AG08396 (cell line): ENCODE measurements at places on chromosomes 3 and 15.
A peak's percentile ranks its signal among the peaks of the same experiment; 100 is the strongest.

DNA sequence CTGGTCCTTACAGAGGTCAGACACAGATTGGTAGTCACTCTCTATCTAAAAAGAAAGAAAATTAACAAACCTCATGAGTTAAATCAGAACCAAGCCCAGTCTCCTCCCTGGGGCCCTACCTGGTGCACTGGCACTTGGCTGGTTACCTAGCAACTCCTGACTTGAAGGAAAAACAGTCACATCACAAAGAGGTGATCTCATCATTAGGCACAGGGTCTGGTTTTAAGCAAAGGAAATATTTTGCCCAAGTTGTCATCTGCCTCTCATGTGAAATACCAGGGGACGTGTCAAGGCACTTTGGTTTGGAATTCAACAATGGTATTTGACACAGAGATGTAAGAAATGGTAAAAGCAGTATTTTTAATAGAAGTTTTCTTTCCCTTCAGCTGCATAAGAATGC lies 47.7 kb upstream of the FMN1 start:
- DNase-seq = peak; percentile 32

DNA sequence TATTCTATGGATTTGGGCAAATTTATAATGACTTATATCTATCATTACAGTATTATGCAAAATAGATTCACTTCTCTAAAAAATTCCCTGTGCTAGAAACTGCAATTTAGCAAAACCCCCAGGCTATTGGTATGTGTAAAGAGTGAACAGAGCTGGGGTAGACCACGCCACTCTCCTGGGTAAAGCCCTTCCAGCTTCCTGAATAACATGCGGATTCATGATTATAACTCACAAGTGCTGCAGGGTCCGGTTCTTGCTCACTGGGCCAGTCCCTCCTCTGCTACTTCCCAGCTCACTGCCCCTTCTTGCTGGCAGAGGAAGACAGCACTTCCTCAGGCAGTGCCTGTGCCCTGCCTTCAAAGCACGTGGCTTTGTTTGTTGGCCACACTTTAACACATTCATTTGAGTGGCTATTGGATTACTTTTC lies 4.1 kb downstream of the CD80 start:
- DNase-seq = no peak

DNA sequence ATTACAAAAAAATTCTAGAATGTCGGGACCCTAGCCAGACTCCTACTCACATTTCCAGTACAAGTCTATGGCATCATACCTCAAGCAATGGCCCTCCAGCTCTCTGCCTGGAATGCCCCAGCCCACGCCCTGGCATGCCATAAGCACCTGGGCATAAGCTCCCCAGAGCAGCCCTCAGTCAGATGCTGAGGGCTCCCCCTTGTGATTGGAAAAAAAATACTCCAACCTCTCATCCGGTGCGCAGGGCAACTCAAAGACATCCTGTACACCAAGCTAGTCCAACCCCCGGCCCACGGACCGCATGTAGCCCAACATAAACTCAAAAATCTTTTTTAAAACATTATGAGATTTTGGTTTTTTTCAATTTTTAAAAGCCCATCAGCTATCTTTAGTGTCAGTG lies 115.4 kb downstream of the NEK10 start:
- DNase-seq = peak; percentile 58

DNA sequence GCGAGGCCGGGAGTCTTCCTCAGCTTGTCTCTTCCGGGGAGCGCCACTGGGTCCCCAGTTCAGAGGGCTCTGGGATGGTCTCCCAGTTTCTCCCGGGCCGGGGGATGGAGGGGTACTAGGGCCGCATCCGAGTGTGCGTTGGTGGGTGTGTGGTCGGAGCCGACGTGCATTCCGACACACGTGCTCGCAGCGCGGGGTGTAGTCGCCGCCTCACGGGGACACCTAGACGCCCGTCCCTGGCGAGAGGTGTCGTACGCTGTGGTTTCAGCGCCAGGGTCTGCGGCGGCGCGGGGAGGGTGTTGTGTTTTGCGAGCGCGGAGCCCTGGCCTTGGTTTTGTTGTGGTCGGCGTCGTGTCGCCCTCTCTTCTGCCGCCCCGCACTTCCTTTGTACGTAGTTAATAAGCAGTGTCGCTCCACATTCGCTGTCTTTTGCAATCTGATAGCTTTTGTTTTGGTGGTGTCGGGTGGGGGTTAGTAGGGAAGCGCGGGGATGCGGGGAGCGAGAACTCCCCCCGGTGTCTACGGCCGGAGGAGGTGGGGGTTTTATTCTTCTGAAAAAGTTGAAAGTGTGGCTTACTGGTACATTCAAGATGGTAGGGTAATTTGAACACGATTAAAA lies 2.2 kb downstream of the IGF1R start:
- DNase-seq = peak; percentile 28

- no peak for DNase-seq
These were observed 995.3 kb downstream of the OTOL1 start for GRCh38 chr3:162491952-162492351.

DNA sequence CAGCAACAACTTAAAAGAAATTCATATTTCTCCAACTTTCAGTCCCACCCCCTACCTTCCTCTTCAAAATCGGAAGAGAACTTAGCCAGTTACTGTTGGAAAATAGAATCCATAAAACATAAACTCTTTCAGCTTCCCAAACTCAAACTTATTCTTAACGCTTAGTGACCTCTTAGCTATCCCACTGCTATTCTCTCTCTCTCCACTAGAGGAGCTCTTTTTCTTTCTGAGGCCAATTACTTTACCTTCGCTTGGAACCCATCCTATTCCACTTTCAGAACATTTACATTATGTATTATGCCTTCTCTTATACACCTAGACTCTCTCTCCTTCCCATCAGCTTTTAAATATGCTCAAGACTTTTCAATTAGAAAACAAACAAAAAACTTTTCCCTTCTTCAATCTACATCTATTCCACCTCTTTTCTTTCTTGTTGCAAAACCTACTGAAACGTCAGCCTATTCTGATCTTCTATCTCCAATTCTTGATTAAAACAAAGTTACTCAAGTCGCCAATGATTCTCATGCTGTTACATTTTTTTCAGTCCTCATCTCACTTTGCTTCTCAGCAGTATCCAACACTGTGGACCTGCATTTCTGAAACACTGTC lies 13.4 kb upstream of the GHSR start:
- peak; percentile 43 for DNase-seq

DNA sequence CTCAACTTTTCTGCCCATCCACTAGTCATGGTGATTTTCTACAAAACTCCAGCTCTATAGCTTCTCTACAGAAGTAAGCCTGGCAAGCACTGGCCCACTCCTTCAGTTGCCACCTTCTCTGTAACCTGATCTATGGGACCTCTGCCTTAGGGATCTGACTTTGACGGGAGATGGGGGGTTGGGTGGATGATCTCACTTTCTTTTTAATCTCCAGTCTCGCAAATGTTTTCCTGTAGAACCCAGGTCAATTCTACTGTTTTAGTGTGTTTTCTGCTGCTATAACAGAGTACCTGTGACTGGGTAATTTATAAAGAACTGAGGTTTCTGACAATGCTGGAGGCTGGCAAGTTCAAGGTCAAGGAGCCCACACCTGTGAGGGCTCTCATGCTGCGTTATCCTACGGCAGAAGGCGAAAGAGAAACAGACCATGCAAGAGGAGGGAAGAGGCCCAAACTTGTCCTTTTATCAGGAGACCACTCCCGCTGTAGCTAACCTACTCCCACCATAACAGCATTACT lies 189.9 kb upstream of the THRB start:
- DNase-seq = no peak

DNA sequence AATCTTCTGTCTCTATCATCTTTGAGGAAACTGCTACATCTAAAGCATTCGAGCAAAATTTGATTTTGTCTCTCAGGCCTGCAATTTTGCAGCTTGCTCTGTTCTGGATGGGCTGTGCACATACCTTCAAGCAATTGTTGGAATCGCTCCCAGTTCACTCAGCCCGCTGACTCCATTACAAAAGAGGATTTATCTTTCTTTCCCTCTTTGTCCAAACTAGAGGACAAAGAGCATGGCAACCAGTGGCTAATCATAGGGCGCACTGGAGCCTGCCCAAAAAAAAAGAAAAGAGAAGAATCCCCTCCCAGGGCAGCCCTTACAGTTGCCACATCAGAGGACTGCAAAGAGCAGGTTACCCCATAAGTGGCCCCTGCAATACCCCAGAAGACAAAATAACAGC lies 49.0 kb upstream of the DUT start:
- no peak for DNase-seq

GRCh38 chr3:66592927-66593625 lies 92.3 kb upstream of the LRIG1 start:
- DNase-seq = no peak

GRCh38 chr15:40755812-40756208 lies 756 bp upstream of the RMDN3 start:
- DNase-seq = no peak

- peak; percentile 48 for DNase-seq
These were observed 29.8 kb downstream of the FSTL1 start for GRCh38 chr3:120420928-120421551.

DNA sequence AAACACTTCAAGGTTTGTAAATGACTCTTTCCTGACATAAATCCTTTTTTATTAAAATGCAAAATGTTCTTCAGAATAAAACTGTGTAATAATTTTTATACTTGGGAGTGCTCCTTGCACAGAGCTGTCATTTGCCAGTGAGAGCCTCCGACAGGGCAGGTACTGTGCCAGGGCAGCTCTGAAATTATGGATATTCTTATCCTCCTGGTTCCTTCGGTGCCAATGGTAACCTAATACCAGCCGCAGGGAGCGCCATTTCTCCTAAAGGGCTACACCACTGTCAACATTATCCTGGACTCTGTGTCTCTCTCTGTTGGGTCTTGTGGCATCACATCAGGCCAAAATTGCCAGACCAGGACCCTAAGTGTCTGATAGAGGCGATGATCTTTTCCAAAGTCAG lies 33.0 kb downstream of the CHDH start:
- DNase-seq = no peak

- no peak for DNase-seq
These were observed 160.9 kb upstream of the GALNT15 start for GRCh38 chr3:16013568-16013967.

- DNase-seq = no peak
These were observed 65.1 kb downstream of the AP4E1 start for GRCh38 chr15:50973605-50974004.

DNA sequence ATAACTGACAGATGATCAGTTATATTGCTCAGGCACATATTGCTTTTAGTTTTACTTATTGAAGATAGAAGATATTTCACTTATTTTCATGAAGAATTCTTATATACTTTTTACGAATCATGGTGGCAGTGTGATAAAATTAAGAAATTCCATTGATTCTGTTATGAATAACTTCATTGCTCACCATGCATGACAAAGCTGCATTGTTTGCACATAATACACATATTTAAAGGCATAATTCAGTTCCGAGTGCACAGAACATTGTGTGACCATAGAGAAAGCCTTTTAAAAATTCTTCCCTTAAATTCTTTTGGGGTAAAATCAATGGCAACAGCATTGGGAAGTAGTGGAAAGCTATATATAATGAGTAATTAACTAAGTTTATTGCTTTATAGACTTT lies 82.5 kb upstream of the NAALADL2 start:
- DNase-seq = no peak

- DNase-seq = no peak
These were observed 61.9 kb downstream of the ZNF609 start for GRCh38 chr15:64522226-64522823.

- DNase-seq = no peak
These were observed 1187.7 kb downstream of the OTOL1 start for GRCh38 chr3:162684260-162684659.

GRCh38 chr3:104796556-104796955 lies 570.2 kb upstream of the ALCAM start:
- no peak for DNase-seq

DNA sequence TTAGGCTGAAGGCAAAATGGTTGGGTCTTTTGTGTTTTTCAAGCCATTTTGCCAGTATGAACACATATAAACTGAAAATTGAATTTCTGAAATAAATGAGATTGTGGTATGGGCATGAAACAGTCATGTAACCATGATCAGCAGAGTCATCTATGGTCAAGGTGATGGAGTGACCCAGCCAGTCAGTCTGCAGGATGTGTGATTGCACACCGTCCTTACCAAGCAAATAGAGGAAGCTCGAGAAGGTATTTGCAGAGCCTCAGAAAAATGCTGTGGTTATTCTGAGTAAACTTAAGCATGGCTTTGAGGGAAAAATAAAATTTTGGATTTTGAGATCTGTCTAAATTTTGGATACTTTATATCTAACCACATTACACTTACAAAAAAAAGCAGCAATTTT lies 95.9 kb upstream of the RNF7 start:
- no peak for DNase-seq

DNA sequence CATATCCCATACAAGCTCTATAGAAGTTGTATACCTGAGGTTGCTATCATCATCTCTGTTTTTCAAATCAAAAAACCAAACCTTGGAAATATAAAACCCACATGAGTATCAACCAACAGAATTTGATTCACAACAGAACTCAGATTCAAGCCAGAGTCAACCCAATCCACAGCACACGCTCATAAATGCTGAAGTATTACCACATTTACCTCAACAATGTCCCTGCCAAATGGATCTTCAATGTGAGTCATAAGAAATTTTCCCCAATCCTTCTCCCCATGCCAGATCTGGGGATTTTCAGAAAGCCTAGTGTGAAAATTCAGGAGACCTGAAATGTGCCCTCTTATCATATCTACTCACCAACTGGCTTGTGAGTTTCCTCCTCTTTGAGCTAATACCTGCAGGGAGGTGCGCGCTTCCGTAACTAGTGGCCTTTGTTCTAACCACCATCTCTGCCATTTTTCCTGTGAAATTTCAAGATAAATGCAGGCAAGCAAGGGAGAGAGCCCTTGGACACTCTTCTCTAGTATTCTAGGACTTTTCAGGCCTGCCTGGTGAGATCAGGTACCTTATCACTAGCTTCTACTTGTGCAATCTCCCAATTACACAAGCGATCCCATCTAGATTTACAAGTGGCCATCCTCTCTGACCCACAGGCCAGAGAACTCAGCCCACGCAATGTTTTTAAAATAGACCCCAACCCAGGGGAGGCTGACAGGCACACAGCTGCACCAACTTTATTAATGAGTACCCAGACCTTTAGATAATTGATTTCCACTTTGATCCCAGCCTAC lies 1076.9 kb upstream of the CFAP20DC start:
- no peak for DNase-seq

DNA sequence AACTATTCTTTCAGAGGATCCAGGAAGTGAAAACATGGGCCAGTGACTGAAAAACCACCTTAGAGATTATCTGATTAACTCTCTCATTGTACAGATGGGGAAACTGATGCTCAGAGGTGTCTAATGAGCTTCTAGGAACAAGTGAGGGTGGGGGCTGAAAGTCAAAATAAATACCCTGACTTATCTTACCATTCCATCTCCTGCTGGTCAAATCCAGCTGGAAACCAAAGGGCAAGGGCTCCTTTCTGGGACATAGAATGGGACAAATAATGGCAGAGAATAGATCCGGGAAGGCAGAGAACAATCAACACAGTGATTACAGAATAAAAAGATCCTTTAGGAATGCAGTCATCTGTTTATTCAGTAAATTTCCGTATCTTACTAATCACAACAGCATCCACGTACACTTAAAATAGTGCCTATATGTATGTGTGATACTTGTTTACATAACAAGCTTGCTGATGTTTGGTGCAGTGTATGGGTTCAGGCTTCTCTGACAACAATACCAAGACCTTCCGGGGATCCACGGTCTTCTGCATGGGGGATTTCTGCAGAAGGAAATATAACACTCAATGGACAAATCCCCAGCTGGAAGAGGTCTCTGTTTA lies 173.2 kb downstream of the THSD4 start:
- no peak for DNase-seq
